ENCODE measurements at places on chromosomes 3 and 15.

DNA sequence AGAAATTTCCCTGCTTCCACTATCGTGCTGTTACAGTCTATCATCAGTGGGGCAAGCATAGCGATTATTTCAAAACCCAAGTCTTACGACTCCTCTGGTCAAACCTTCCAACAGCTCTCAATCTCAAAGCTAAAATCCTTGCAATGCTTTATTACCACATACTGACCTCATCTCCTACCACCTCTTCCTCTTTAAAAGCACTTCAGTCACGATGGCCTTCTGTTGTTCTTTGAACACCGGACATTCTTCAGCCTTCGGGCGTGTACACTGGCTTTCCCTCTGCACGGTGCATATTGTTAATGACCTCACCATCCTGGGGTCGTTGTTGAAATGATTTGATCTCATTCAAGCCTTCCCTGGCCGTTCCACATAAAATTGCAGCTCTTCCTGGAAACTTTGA lies 31.1 kb downstream of the MAGEL2 start:
- no peak for DNase-seq

- DNase-seq: no peak
These were observed 14.9 kb upstream of the ZXDC start for GRCh38 chr3:126490619-126491018.

- no peak for DNase-seq
These were observed 410 bp downstream of the LRRC49 start for GRCh38 chr15:70892912-70893560.

DNA sequence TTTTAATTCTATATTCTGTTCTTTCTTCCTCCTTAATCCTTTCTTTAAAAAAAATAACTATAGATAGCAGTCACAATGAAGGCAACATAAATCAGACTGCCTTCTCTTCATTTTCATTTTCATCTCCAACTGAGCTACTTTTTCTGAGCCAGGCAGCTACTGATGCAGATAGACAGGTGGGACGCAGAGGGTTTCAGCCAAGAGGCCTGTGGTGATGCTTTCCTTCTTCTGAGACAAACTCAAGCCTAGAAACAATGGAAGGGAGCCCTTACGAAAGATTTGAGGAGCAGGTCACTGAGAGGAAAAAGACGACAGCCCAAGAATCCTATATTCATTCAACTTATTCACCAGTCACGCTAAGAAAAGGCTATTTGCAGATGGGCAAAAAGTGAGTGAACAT lies 220.0 kb upstream of the MLF1 start:
- DNase-seq: no peak

GRCh38 chr15:96801576-96802150 lies 471.2 kb downstream of the NR2F2 start:
- no peak for DNase-seq

- no peak for DNase-seq
These were observed 273.3 kb downstream of the RPLP1 start for GRCh38 chr15:69725957-69726356.

DNA sequence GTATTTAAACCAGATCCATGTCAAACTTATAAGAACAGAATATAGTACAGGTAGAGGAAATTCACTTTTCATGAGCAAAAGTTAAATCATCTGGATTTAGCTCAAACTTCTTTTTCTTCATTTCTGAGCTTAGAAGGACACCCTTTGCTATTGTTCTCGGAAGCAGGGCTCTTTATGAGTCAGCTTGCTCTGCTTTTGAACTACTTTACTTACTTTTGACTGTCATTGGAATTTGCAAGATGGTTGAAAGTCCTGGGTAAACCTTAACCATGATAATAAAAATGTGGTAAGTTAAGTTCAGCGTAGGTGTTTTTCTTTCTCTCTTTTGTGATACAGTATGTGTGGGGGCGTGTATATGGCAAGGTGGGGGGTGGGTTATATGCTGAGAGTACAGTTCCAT lies 312.7 kb upstream of the DPH6 start:
- DNase-seq: no peak

DNA sequence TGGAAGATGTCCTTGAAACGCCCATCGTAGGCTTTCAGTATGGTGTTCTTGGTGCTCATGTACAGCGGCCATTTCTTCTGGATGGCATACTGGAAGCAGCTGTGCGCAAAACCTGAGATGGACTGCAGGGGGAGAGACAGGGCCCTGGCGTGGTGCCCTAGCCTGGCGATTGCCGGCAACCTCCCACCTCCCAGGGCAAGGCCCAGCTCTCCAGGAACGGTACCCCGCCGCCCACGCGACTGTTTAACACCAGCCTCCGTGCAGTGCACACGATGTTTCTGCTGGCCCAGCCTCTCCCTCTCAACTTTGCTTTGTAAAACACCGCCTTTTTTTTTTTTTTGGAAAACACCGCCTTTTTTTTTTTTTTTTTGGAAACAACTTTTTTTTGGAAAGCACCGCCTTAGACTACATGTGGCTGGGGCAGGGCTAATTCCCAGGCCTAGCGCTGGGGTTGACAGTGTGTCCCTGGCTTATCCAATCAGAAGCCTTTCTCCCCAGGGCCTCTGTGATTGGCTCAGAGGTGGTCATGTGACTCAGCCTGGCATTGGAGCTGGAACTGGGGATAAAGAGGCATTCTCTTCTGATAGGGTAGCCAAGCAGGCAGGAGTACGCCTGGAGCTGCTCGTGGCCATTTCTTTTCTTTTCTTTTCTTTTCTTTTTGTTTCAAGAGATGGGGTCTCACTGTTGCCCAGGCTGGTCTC lies 14.7 kb downstream of the IDH2 start:
- no peak for DNase-seq

DNA sequence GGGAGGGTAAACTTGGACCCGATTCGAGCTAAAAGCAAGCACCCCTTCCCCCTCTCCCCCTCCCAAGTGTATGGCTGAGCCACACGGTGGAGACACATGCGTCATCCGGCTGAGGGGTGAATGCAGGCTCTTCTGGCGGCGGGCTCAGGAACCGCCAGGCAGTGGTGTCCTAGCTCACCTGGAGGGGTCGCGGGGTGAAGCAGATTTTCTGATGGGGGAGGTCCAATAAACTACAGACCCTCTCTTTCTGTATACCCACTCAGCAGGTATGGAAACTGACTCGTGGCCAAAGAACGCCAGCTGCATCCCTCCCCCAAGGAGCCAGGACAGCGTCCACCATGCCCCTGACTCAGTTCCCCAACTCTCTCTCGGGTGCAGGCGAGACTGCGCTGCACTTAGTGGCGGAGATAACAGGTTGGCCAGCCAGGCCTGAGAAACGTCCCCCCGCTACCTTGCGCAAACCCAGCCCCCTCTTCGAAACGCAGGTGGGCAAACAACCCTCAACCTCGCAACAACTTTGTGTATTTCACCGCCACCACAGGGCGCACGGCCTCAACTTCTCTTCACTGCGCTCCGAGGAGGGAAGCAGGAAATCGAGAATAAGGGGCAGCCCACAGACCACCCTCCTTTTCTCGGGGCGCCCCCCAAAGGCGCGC lies 1.3 kb downstream of the MAGI1 start:
- DNase-seq: no peak

GRCh38 chr3:113259196-113259595 lies 47.8 kb downstream of the BOC start:
- DNase-seq: no peak

- DNase-seq: no peak
These were observed 448.0 kb downstream of the FOXP1 start for GRCh38 chr3:71135373-71136088.

DNA sequence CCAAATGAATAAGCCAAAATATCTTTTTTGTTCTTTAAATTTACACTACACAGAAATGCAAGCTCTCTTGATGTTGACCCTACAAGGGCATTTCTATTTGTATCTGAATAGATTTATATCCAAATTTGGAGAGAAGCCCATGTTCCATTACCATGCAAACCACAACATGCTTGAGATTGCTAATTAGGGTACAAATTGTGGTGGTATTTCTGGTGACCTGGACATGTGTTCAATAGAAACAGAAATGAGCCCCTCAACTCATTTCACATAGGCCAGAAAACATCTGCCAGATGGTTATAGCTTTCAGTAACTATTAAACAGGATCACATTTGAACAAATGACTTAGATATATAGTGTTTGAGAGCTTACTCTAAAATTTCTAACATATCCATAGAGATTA lies 23.5 kb upstream of the PLSCR5 start:
- no peak for DNase-seq

DNA sequence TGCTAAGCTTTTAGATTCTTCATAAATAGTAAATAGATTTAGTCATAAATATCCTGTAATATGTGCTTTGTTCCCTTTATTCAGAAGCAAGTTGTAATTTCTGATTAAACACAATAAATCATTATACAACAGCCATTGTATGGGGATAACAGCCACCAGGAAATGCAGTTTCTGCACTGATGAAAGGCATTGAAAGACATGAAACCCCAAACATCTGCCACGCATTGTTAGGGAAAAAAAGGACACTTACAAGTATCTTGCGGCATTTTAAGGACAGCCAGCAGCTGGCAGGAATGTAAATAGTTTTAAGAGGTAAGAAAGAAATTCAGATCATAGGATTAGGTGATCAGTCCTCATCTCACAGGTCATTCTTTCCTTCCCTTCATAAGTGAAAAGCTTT lies 801.1 kb upstream of the LMCD1 start:
- no peak for DNase-seq

DNA sequence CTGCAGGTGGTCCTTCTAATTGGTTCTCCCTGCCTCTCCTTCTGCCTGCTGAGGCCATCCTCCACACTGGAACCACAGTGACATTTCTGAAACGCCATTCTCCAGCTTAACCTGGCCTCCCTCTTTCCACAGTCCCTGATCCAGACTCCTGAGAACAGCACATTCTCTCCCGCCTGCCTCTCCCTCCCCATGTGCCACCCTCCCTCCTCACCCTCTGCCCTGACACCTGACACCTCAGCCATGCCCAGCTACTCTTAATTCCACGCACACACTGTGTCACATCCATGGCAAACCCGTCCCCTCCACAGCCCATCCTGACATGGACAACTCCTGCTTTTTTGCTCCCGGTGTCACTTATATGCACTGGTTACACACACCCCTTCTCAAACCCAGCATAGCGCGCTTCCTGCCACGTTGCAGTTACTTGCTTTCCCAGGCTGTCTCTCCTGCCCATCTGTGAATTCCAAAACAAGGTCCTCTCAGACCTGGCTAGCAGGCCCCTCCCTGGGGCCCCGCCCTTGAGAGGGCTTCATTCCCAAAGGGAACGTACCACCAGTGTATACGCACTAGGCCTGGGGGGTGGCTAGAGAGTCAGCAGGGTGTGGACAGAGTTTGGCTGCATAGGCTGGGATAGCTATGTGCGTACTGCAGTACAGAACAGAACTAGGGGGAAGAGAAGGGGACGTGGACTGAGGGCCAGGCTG lies 92.7 kb upstream of the BLM start:
- no peak for DNase-seq

GRCh38 chr15:67998599-67999133 lies 55.4 kb upstream of the PIAS1 start:
- no peak for DNase-seq

DNA sequence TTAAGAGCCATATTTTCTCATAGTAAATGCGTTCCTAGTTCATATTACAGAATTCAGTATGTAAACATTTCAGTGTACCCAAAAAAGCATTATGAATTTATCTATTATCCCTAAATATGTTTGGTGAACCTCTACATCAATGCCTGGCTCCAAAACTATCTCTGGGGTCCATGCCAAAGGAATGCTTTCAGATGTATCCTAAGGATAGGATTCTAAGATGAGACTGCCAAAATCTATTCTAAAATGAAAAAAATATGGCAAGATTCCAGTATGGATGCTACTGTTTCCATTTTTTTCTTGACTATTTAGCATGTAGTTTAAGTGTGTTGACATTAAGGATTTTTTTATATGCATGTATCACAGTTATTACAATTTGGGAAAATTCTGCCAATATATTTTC lies 18.8 kb downstream of the EIF5A2 start:
- DNase-seq: no peak

DNA sequence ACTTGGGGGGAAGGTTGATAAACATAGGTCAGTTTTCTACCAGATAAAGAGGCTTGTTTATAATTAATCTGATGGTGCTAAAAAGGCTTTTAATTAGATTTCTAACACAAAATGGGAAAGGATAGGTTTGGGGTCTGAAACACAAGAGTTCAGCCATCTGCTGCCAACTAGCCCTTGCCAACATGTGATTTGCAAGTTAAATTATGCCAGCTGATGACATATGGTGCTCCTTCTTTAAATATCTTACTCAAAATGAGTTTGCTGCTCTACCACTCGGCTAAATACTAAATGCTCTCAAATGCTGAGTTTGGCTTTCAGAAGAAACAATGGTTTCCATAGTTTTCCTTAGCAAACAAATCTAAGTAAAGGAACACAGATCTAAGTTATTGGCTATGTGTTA lies 557.8 kb upstream of the CCDC54 start:
- no peak for DNase-seq
